Cortex of kidney (tissue), 1 donor: ENCODE measurements at places on chromosomes 3 and 15.

DNA sequence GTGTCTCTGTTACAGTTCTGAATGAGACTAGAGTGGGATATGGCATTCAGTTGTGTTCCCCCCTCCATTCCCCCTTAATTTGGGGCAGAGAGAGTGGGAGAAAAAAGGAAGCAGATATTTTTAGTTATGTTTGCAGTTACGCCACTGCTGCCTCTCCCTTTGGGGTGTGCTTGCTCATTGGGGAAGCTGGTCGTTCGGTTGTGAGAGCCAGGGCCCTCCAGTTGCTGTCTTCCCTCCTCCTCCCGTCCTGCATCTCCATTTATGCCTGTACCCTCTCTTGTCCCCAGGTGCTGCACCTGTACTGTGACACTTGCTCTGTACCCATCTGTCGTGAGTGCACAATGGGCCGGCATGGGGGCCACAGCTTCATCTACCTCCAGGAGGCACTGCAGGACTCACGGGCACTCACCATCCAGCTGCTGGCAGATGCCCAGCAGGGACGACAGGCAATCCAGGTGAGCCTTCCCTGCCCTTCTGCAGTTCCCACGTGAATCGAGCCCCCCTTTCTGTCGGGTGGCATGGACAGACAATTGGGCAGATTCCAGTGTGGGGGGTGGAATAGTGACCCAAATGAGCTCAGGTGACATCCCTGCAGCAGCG, 55.8 kb downstream of the TRIM71 start:
- no peak for DNase-seq

DNA sequence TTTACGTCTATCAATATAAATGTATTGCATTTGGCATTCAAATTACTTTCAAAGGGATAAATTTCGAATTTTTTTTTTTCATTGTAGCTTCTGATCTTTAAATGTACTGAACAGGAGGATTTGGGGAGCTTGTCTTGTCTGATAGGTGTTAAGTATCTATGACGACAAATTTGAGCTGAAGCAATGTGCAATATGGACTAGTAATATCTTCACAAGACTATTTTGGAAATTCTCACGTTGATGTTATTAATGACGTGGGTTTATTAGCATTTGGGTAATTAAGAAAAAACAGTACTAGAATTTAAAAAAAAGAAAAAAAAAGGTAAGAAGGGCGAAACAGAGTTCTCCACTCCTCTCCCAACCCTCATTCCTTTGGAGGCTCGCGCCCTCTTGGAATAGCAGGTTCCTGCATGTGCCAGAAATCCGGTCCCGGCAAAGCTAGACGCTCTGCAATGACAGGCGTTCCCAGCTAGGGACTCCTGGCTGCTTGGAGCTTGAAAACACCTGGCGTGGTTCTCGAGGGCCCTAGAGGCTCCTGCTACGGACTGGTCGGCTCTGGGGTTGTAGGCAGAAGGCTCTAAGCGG, 648 bp upstream of the P2RY1 start:
- no peak for DNase-seq

DNA sequence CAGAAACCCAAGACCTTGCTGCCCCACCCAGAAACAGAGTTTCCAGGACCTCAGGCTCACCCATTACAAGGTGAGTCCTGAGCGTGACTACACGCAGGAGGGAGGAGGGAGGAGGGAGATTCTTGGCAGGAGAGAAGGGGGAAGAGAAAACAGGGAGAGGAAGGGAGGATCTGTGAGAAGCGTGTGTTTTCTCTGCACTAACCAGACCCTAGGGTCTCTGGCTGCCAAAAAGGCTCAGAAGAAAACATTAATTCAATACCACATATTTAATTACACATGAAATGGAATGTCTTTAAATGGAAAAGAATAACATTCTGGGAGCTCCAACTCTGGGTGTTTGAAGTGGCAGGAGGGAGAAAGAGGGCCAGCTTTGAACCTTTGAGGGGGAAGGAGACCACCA, 309.0 kb downstream of the NTRK3 start:
- DNase-seq, result no peak

- DNase-seq, result no peak
Observed at GRCh38 chr3:101695779-101696372, 9.4 kb upstream of the RPL24 start.

GRCh38 chr3:1447452-1447851, 354.6 kb downstream of the CNTN6 start:
- DNase-seq, result no peak

DNA sequence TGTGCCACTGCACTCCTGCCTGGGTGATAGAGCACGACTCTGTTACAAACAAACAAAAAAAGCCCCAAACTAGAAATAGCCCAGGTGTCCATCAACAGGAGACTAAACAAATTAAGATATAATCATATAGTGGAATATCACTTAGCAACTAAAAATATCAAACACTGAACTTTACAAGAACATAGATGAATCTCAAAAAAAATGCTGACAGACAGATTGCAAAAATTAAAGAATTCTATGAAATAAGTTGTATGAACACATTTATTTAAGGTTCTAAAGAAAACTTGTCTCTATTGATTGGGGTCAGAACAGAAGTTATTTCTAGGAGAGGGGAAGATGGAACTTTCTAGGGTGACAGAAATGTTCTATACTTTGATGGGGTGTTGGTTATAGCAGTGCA, 268.2 kb downstream of the CTNNB1 start:
- no peak for DNase-seq

- no peak for DNase-seq
Observed at GRCh38 chr3:76138921-76139320, 353.6 kb upstream of the ZNF717 start.

- DNase-seq, result no peak
Observed at GRCh38 chr3:190032923-190033322, 87.8 kb downstream of the P3H2 start.

DNA sequence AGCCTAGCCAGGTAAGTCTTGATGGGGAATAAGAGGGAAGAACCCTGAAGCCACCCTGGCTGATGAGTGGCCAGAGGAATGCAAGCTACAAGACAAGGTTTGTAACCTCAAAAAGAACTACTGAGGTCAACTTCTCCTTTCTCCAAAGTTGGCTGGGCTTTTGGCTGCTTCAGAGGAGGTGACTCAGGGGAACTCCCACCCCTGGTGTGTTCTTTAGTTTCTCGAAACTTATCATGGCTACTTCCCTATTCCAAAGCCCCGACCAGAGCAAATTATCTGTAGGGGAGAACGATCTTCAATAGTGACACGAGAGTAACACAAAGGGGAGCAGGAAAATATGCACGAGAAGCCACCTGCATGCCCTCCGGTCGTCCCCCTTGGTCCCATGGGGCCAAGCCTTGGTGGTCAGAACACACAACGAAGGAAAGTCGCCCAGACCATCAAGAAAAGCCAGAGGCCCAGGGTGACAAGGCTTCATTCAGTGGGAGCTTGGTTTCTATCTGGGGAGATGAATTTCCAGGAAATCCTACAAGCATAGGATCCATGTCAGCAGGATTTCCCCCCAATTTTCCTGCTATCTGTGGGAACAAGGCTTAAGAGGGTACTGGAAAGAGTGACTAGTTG, 6.5 kb upstream of the BCL2A1 start:
- no peak for DNase-seq

GRCh38 chr3:193446965-193447602, 68.5 kb upstream of the ATP13A5 start:
- DNase-seq, result no peak

GRCh38 chr3:187567021-187567420, 103.2 kb downstream of the SST start:
- no peak for DNase-seq

GRCh38 chr3:85979034-85979433, 1011.9 kb downstream of the VGLL3 start:
- DNase-seq, result no peak

DNA sequence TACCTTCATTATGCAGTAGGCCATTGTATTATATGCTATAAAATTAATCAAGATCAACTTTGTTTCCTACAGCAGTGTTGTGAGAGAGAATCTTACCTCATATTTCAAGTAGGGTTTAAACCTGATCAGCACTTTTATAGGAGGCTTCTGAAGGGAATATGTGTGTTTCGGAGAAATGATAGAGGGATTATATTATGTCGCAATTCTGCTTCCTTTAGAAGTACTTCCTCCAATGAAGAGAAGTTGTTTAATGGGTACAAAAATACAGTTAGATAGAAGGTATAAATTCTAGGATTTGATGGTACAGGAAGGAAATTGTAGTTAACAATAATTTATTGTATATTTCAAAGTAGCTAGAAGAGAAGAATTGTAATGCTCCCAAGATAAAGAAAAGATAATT, 54.9 kb downstream of the NSUN3 start:
- no peak for DNase-seq

DNA sequence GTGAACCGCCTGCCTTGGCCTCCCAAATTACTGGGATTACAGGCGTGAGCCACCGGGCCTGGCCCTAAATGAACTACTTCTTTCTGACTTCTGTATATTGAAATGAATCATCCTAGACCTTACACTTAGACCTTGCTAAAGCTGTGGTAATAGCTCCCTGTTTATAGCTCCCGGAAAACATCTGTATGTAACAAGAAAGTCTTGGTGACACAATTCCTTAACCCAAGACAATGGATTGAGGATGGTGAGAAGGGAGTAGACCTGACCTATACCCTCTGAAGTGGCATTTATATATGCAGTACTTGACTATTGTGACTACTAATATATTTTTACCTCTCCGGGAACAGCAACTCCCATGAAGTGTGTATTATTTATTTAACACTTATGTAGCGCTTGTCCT, 48.0 kb upstream of the TBL1XR1 start:
- DNase-seq, result no peak

GRCh38 chr3:58349792-58350626, 17.3 kb downstream of the PXK start:
- no peak for DNase-seq

GRCh38 chr3:190073264-190074008, 47.3 kb downstream of the P3H2 start:
- DNase-seq, result no peak
